ENCODE measurements at places on chromosomes 4 and X.

- no peak for DNase-seq
Observed at GRCh38 chrX:15336023-15336413, 695 bp upstream of the PIGA start.

DNA sequence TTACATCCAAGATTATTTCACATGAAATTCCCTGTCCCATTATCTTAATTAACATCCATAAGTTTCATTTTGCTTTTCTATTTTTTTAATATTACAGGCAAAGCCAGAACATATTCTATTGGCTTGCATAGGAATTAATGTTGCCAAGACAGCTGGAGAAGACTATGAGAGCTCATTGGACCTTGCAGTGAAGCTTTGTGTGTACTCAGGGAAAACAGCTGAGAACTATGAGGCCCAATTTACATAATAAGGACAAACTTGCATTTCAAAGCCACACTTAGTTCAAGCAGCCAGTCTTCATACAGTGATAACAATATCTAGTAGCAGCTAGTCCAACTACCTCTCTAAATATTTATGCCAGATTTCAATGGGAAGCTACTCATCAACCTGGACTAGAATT lies 134.4 kb downstream of the DDX53 start:
- no peak for DNase-seq

DNA sequence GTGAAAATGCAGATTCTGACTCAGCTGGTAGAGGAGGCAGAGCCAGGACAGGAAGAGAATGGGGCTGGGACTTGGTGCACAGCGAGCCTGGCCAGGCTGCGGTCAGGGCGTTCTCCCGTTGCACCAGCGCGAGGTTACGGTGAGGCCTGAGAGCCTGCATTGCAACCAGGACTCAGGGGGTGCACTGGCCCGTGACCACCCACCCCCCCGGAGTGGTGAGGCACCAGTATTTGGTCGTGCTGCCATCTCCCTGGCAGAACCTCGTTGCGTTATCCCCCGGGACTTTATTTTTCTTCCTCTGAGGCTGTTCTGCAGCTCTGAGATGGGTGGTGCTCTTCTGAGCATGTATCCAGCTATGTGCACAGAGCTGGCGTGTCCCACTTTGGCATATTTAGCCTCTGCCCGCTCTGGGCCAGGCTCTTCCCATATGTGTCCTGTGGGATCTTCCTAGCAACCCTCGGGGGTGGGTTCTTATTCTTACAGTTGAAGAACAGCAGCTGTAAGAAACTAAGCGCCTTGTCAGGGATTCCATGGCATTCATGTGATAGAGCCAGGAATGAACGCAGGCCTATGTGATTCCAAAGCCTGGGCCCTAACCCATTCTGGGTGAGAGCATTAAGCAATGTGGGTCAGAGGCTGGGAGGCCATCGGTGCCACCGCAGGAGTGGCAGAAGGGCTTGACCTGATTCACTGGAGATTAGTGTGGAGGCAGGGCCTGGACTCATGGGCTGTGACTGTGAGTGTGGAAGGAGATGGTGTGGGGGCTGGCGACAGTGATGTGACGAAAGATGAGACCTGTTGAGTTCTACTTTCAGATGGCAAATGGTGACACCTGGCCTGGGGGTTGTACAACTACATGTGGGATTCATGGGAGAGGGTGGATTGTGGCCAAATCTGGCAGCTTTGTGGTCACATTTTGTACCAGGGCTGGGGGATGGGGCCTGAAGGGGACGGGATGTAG lies 3.1 kb downstream of the TADA2B start:
- no peak for DNase-seq

DNA sequence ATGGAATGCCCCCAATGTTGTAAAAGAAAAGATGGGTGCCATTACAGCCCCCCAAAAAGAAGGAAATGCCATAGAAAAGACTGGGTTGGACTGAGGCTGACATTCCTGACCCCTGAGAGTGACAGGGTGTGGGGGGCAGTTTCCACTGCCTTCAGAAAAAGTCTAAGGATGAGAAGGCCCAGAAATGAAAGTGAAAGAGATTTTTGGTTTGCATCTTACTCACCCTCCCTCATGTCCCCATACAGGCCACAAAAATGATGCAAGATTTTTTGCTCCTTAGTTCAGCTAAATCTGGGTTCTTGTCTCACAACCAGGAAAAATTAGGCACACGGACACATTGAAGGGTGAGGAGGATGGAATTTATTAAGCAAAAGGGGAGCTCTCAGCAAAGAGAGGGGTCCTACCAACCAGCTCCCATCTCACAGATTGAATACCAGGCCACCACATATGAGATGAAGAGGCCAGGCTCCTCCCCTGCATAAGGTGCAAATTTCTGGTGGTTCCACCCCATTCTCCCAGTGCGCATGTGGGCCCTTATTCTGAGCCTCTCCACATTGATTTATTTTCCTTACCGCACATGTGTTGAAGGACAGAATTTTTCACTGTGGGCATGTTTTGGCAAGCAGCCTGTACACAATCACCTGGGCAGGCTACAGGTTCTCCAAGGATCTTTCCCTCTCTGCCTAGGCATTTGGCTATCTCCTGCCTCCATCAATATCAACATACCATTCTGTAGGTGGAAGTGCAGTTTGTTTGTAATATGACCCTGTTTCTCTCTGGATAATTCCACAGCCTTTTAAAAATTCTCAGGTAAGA lies 18.8 kb downstream of the PPP4R3C start:
- no peak for DNase-seq

DNA sequence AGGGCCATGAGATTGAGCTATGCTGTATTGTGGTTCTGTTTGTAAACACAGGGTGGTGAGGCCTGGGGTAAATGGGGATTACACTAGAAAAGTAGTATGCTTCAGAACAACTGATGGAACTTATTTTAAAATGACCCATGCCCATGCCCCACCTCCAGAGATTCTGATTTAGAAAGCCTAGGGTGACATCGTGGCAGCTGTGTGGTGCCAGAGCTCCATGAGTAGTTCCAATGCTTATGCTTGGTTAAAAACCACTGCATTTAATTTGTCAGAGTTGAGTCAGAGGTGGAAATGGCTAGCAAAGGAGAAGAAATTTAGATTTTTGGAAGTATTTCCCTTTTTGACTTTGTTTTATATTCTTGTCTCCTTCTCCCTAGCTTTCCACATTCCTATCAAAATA lies 63.4 kb upstream of the PDE5A start:
- no peak for DNase-seq

- DNase-seq: no peak
Observed at GRCh38 chr4:80475798-80476197, 140.3 kb downstream of the CFAP299 start.

DNA sequence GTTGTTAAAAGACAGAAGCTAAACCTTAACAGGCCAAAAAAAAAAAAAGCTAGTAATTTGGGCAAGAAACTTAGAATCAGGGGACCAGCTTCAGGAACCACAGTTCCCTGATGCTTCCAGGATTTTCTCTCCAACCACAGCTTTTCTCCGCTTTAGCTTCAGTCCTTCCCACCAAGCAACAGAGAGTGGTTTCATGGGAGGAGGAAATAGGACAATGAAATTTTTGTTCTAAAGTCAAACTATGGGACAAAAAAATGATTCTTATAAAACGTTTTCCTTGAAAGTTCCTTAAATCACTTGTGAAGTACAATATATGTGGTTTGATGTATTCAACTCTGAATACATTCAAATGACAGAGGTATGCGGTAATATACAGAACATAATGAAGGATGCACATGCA lies 71.0 kb upstream of the DHX15 start:
- no peak for DNase-seq

DNA sequence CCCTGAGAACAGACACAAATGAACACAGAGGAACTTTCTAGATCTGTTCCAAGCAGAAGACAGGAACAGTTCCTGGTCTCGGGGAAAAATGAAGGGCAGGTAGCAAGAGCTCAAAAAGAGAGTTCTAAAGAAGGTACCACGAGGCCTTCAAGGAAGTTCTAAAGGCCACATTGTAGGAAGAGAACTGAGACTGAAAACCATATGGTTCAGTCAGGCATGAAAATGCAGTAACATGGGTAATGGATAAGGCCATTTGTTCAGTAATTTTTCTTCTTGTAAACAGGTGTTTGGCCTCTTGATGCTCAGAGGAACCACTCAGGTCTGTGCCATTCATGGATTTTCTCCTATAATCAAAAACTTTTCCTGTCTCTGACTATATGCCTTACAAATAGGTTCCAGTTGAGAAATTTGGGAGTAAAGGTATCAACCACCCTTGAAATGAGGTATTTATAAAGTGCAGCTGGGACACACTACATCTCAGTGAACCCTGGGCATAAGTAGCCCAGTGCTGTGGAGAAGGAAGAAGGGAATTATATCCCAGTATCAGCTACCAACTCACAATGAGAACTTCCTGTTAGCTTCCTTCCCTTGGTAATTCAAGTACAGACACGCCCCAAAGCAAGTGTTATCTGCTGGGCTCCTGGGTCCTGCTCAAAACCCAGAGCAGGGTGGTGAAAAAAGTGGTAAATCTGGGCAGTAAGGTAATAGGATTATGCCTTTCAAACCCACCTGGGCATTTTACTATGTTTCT lies 277.9 kb downstream of the KLHL13 start:
- no peak for DNase-seq

- DNase-seq: no peak
Observed at GRCh38 chr4:75630937-75631329, 605 bp upstream of the CDKL2 start.

Data from T-helper 2 cell (primary cell).